ENCODE measurements at places on chromosomes 12 and 14. TPM values are rescaled to one million over a fixed set of nuclear protein-coding genes. Genes with fewer than 3 reads are reported as not detected.

DNA sequence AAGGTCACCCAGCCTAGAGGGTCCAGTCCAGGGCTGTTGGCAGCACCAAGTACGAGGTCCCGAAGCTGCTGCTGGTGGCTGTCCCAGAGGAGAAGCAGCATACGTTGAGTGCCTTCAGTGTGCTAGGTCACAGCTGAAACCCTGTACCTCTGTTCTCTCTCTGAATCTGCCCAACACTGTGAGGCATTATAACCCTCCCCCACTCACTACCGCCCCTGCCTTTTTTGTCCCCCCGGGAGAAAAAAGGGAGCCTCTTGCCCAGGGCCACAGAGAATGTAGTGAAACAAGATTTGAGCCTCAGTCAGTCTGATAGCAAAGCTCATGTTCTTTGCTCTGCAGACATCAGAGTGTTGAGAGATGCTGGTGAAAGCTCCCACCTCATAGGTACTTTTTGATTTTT is 53.4 kb downstream of the PPP2R5C start:
- DNase-seq = no peak

SERPINA9 gene
- total RNA-seq = not detected

BCL2L2 gene
- 25.5 TPM for total RNA-seq

- DNase-seq = no peak
These were observed 42.7 kb downstream of the SUSD6 start for GRCh38 chr14:69654116-69654515.

TAMALIN gene
- 1.1 TPM for total RNA-seq

GRCh38 chr12:76539727-76540126 is 19.8 kb downstream of the OSBPL8 start:
- no peak for DNase-seq

- no peak for DNase-seq
These were observed 237.6 kb downstream of the BCAT1 start for GRCh38 chr12:24711056-24712008.

DNA sequence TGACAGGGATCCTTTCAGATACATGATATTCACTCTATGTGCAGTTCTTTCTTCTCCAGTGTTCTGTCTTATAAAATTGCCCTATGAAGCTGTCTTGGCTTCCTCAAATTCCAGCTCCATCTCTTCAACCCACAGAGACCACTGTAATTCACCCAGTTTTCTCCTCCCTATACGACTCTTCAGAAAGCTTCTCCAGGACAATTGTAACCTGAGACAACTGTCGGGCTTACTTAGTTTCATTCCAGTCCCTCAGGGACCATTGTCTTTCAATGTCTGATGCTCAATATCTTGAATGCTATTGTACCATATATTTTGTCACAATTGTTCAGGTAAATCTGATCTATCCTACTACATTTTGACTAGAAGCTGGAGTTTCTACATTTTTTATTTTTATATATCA is 345.3 kb downstream of the RPL10L start:
- no peak for DNase-seq

- DNase-seq = peak; percentile 44
These were observed 363 bp upstream of the CSAD start for GRCh38 chr12:53180931-53181645.

DNA sequence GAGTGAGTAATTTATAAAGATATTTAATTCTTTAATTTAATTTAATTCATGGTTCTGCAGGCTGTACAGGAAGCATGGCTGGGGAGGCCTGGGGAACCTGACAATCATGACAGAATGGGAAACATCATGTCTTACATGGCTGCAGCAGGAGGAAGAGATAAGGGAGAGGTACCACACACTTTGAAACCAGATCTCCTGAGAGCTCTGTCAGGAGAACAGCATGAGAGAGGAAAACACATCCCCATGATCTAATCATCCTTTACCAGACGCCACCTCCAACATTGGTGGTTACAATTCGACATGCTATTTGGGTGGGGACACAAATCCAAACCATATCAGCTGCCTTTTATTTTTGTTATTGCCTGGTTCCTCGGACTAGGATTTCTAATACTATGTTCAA is 928.6 kb downstream of the TMEM121 start:
- no peak for DNase-seq

GRCh38 chr12:102958073-102958829 is 777 bp downstream of the ASCL1 start:
- DNase-seq = no peak

KIF26A gene
- total RNA-seq = 10.2 TPM

ASCL1 gene
- total RNA-seq = not detected

- DNase-seq = no peak
These were observed 88.5 kb downstream of the GXYLT1 start for GRCh38 chr12:42056130-42056529.

ART4 gene
- not detected for total RNA-seq

Measured in HCT116 (cell line).